H9 (cell line): ENCODE measurements at places on chromosomes 1 and 21. TPM values are rescaled to one million over a fixed set of nuclear protein-coding genes. Genes with fewer than 3 reads are reported as not detected.

DNA sequence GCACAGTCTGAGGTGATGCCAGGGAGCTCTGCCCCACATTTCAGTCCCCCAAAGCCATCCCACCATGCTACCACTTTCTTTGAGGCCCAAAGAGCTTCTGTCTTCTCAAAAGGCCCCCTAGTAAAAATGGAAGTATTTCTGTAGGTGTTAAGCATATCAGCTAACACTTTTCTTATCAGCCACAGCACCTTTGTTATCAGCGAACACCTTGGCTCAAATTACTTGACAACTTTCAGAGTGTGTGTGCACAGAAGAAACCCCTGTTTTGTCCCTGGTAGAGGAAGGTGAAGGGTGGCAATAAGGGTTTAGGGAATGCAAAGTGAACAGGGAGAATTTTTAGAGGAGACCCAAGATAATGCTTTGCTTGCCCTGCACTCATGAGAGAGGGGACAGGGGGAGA, 54.8 kb upstream of the GJA8 start:
- H3K4me1 ChIP-seq, result peaks cover 9% of the 10 kb centered on the region; the same call in 1 of the 2 replicates
- no peaks in the 10 kb centered on the region for H3K27me3 ChIP-seq
- no peak for DNase-seq

DNA sequence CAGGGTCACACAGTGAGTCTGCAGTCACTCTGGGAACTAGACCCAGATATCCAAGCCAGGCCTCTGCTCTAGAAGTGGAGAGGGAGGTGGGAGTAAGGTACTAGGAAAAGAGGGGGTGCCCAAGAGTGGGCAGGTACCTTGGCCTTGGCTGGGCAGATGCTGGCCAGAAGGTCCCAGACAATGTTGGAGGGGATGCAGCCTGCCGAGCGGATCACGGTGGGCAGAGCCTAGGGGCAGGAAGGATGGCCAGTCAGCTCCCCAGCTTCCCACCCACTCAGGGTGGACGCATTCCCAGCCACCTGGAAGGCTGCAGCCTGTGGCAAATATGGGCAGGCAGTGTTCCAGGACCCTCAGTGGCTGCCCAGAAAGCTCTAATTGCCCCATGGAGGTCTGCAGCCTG, 23.3 kb downstream of the SPOCD1 start:
- H3K36me3 ChIP-seq, result no peaks in the 10 kb centered on the region
- no peaks in the 10 kb centered on the region for H3K27me3 ChIP-seq
- H3K4me3 ChIP-seq, result no peak overlapping the region
- DNase-seq, result no peak
- H3K27ac ChIP-seq, result no peak overlapping the region

DNA sequence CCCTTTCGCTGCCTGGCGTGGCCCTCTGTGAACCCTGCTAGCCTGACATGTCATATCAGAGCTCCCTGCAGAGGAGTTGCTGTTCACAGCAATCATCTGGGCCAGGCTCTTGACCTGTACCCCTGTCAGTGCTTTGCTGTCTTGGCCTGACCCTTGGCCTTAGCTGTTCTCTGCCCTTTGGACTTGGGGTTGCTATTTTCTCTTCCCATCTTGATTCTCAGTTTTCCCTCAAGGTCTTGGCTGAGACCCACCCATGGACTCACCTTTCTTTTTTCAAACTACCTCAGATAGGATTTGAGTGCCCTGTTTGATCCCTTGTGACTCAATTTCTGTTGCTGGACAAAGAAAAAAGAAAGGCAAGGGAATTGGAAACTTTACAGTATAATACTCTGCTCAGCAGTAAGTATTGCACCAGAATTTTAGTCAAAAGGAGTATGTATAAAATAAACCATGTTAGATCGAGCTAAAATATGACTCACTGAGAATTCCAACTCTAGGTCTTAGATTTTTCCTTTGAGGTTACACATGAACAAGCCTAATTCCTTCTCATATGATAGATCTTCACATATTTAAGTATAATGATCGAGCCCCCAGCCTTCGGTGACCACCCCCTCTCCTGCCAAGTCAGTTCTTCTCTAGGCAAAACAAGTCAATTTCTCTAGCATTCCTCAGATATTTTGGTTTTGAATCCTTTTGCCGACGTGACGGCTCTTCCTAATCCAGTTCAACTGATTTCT, 110.5 kb downstream of the NGF start:
- H3K27ac ChIP-seq, result no peak overlapping the region
- no peaks in the 10 kb centered on the region for H3K36me3 ChIP-seq
- H3K27me3 ChIP-seq, result no peaks in the 10 kb centered on the region
- no peaks in the 10 kb centered on the region for H3K4me1 ChIP-seq
- no peak overlapping the region for H3K4me3 ChIP-seq

DNA sequence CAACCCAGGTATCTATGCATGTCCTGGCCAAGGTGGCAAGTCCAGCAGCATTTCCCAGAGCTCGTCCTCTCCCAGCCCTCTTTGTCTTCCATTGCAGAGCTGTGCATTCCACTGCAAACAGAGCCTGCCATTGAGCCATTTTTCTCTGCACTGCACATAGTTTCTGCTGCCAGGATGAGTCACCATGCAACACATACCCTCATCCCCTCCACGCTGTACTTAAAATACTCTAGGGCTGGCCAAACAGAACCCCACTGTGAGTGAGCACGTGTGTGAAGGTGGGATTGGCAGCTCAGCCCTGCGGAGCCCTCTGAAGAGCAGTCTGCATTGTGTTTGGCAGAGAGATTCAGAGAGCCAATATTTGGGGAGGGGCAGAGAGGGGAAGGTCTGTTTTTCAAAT, 3.9 kb upstream of the ATP1B1 start:
- no peak for DNase-seq
- H3K36me3 ChIP-seq, result no peaks in the 10 kb centered on the region

DNA sequence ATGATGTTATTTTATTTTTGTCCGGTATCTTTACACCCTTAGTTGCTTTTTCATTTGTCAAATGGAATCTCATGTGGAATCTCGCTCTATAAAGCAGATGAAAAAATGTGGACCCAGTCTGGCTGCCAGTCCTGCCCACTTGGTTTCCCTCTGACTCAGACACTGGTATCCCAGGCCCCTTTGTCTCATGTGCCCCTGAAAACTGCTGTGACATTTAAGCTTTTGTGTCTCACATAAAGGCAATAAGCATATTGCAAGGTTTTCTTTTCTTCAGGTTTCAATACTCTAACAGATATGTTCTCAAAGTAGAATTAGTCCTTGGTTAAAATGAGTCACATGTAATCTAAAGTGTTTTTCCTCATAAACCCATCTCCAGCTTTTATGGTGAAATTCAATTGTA, 183.3 kb downstream of the ST6GALNAC3 start:
- no peak for DNase-seq
- no peaks in the 10 kb centered on the region for H3K27me3 ChIP-seq
- no peak overlapping the region for H3K4me3 ChIP-seq
- H3K36me3 ChIP-seq, result no peaks in the 10 kb centered on the region

DNA sequence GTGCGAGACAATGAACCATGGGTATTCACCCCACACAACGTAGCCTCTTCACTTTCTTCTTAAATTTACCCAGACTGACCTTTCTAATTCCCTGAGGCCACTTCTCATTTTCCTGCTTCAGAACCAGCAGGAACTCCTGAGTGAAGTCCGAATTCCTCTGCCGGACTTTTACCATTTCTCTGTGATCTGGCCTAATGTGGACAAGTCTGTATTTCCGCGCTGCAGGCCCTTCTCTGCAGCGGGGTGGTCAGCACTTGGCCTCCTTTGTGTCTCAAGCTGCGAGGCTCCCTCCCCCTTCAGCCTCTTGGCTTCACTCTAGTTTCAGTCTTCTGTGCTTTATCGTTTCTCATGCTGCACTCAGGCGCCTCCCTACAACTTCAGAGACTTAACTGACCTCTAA, 9.4 kb upstream of the CTBS start:
- no peaks in the 10 kb centered on the region; the same call in 1 of the 2 replicates for H3K4me1 ChIP-seq
- DNase-seq, result peak; percentile 34
- H3K27me3 ChIP-seq, result no peaks in the 10 kb centered on the region

DNA sequence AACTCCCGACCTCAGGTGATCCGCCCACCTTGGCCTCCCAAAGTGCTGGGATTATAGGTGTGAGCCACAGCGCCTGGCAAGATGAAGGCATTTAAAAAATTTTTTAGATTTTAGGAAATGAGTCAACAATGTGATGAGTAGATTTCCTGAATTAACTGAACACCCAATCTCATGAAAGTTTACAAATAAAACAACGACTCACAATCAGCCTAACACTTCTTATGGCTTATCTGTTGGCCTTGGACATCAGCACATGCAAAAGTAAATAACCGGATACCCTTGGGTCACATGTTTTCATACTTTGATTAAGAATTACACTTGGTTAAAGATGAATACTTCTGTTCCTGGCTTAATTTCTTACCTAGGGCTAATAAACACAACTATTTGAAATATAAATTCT, 3.0 kb downstream of the GNG12 start:
- no peak overlapping the region for H3K27ac ChIP-seq
- H3K36me3 ChIP-seq, result no peaks in the 10 kb centered on the region
- H3K4me3 ChIP-seq, result no peak overlapping the region
- peaks cover 4% of the 10 kb centered on the region for H3K27me3 ChIP-seq

GRCh38 chr1:226403201-226404034, 4.5 kb downstream of the PARP1 start:
- peaks cover 43% of the 10 kb centered on the region for H3K36me3 ChIP-seq
- peak overlapping the region; percentile 96 for H3K4me3 ChIP-seq
- DNase-seq, result peak; percentile 39
- H3K27ac ChIP-seq, result no peak overlapping the region
- H3K4me1 ChIP-seq, result peaks cover 17% of the 10 kb centered on the region

DNA sequence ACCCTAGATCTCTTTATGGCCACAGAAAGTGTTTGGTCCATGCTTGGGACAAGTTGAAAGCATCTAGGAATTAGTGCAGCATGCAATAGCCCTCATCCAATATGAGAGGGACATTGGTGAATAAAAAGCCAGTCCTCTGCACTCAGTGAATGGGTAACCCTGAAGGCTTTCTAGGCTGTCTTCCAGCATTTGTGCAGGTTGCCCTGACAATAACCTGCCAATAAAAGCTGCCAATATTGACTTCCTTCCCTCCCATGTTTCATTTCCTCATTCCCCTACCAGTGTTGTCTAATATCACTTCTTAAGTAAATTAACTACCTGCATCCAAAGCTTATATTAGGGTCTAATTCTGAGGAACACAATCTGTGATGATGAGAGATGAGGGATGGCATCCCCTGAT, 563.6 kb upstream of the NEGR1 start:
- H3K36me3 ChIP-seq, result no peaks in the 10 kb centered on the region
- peaks cover 9% of the 10 kb centered on the region; the same call in 1 of the 2 replicates for H3K4me1 ChIP-seq
- no peak overlapping the region for H3K4me3 ChIP-seq
- no peak overlapping the region for H3K27ac ChIP-seq
- no peaks in the 10 kb centered on the region for H3K27me3 ChIP-seq
- no peak for DNase-seq

GRCh38 chr1:16146279-16147155, 9.4 kb downstream of the EPHA2 start:
- H3K27ac ChIP-seq, result peak overlapping the region; percentile 67
- H3K4me3 ChIP-seq, result peak overlapping the region; percentile 44
- H3K4me1 ChIP-seq, result peaks cover 15% of the 10 kb centered on the region
- H3K36me3 ChIP-seq, result peaks cover 75% of the 10 kb centered on the region
- H3K27me3 ChIP-seq, result no peaks in the 10 kb centered on the region

GRCh38 chr1:62870148-62870547, 86.2 kb downstream of the ATG4C start:
- DNase-seq, result no peak
- H3K27me3 ChIP-seq, result no peaks in the 10 kb centered on the region
- H3K4me1 ChIP-seq, result no peaks in the 10 kb centered on the region
- H3K4me3 ChIP-seq, result no peak overlapping the region

GRCh38 chr1:26096471-26096870, 15.2 kb upstream of the PDIK1L start:
- H3K4me3 ChIP-seq, result no peak overlapping the region
- H3K36me3 ChIP-seq, result no peaks in the 10 kb centered on the region
- H3K4me1 ChIP-seq, result peaks cover 6% of the 10 kb centered on the region; the same call in 1 of the 2 replicates

DNA sequence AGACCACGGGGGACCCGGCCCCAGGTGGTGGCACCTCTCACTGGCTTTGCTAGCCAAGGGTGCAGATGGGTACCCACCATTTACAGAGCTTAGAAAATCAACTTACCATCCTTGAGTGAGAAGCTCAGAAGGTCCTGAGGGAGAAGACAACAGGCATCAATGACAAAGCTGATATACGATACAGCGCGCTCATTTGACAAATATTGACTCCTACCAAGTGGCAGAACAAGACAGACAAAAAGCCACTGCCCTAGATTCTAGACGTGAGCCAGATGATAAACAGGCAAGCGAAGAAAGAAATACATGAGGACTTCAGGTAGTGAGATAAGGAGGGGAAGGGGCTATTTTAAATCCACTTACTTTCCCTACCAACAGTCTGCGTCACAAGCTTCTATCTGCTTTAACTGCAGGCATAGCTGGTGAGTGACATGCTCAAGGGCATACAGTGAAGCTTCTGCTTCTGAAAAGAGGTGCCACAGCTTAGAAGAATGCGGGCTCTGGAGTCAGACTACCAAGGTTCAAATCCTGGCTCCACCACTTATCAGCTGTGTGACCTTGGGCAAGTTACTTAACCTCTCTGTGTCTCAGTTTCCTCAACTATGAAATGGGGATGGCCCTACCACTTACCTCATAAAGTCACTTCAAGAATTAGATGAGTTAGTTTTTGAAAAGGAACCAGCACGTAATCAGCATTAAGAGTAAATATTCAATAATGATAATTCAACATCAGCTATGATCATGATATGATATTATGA, 29.1 kb downstream of the TMCO4 start:
- peaks cover 4% of the 10 kb centered on the region; the same call in 1 of the 2 replicates for H3K4me1 ChIP-seq
- no peak overlapping the region for H3K27ac ChIP-seq
- no peak overlapping the region for H3K4me3 ChIP-seq
- no peaks in the 10 kb centered on the region for H3K36me3 ChIP-seq
- no peaks in the 10 kb centered on the region for H3K27me3 ChIP-seq

GRCh38 chr1:221522529-221522940, 219.4 kb downstream of the DUSP10 start:
- no peaks in the 10 kb centered on the region for H3K36me3 ChIP-seq
- H3K27me3 ChIP-seq, result no peaks in the 10 kb centered on the region
- no peak overlapping the region for H3K4me3 ChIP-seq
- no peak overlapping the region for H3K27ac ChIP-seq

DNA sequence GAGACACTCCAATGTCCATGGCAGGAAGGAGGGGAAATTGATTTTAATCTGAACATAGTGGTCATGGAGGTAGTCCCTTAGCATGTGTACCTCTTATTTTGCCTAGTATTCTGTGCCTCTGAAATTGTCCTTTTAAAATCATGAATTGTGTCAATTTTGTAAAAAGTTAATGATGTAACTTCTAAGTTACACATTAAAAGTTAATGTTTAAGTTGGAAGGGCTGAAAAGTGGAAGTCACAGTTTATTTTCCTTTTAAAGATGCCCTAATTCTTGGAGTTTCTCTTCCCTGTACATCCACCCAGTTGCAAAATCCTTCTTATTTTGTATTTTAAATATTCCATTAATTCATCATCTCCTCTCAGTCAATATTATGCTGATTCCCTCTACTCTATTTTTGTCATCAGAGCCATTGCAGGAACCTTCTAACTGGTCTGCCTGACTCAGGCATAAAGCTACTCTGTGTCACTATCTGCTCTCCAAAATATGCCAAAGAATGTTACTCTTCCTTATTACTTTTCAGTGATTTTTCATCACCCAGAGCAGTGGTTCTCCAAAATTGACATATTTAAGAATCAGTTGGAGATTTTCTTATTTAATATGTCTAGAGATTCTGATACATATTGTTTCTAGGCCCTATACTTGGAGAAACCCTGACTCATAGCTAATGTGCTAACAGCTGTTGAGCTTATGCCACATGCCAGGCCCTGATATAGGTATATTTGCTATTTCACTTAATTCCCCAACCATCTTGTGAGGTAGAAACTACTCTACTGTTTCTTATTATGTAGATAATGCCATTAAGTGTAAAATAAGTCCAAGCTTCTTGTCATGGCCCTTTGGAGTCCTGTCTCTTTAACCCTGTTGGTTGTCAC, 5.1 kb downstream of the HOOK1 start:
- no peak overlapping the region for H3K27ac ChIP-seq
- H3K36me3 ChIP-seq, result 0 out of 2 replicates have a peak, but pooled peaks cover 4% of the 10 kb centered on the region
- no peak overlapping the region for H3K4me3 ChIP-seq

Gene INSRR
- total RNA-seq, result not detected in 2 replicates

Gene BARHL2
- total RNA-seq, result not detected in 2 replicates

Gene RCSD1
- 0.13 and 0.26 TPM in 2 replicates for total RNA-seq
